Hepatocyte (in vitro differentiated cells): ENCODE measurements at places on chromosomes 12 and 14. TPM values are rescaled to one million over a fixed set of nuclear protein-coding genes. Genes with fewer than 3 reads are reported as not detected.

DIO3 gene
- total RNA-seq, result 51.1 and 51.3 TPM in 2 replicates

UBR7 gene
- total RNA-seq, result 14.9 and 16.3 TPM in 2 replicates

CDCA4 gene
- 13.6 and 15.7 TPM in 2 replicates for total RNA-seq

SLC39A2 gene
- total RNA-seq, result 3.3 and 4.2 TPM in 2 replicates

BTG1 gene
- 61.2 and 72.0 TPM in 2 replicates for total RNA-seq

PMEL gene
- 8.6 and 15.3 TPM in 2 replicates for total RNA-seq
